ENCODE measurements at places on chromosomes 3 and 15.

DNA sequence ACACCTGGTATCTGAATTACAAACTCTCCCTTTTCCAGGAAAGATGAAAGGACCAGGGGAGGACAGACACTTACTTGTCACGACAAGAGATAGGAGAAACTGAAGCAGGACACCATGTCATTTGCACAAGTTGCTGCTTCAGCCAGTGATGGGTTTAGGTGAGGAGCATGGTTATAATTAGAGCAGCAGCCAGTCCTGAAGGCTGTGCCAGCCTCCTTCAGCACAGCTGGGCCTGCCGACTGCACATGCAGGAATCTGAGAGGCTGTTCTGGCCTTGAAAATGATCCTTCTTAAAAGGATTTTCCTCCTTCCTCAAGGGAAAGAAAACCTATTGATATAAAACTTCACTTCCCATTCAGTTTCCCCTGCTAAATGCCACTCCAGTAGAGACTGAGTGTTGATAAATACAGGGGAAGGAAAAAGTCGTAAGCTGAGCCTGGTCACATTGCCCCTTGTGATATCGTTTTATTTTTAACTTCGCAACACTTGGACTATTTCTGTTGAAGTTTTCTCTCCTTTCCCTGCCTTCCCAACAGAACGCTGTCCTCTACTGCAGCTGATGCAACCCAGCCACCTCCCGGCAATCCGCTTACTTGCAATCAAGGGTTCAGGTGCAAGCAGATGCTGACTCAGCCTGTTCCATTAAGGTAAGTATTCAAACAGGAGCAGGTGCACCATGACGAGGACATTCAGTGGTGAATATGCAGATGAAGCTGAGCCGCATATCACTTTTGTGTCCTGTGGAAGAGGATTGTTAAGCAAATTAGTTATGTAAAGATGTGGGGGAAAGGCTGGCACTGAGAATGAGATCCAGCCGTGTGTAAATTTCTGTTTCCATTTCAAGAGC, at the start of gene FBXO40:
TSS of gene FBXO40 (plus strand) at position 524 of the 847 bp plus-strand sequence. CDS start 27,197 bp downstream, outside the sequence.
- DNase-seq = no peak

DNA sequence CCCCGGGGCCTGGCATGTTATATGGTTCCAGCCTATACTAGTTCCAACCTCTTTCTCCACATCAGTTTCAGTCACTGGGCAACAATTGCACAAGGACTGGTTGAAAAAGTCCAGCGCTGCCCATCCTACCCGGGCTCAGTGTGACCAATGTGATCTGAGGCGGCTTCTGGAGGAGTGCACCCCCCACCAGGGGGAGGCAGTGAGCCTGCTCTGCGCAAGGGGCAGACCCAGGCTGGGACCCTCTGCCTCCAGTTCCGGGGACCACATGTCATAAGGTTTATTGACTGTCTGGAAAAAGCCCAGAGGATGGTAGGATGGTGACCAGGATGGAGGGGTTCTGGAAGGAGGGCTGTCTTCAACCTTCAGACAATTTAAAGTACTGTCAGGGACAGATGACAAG, 25.6 kb upstream of the NR2E3 start:
- no peak for DNase-seq

DNA sequence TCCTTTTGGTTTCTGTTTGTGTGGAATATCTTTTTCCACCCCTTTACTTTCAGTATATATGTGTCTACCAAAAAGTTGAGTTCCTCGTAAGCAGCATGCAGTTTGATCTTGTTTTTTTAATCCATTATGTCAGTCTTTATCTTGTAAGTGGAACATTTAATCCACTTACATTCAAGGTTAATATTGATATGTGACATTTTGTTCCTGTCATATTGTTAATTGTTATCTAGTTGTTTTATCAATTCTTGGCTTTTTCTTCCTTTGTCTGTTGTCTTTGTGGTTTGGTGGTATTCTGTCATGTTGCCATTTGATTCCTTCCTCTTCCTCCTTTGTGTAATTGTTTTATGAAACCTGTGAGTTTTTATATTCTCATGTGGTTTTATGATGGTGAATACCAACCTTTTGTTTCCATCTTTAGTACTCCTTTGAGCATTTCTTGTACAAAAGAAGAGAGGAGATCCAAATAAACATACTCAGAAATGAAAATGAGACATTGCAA, 43.4 kb upstream of the XCR1 start:
- no peak for DNase-seq

DNA sequence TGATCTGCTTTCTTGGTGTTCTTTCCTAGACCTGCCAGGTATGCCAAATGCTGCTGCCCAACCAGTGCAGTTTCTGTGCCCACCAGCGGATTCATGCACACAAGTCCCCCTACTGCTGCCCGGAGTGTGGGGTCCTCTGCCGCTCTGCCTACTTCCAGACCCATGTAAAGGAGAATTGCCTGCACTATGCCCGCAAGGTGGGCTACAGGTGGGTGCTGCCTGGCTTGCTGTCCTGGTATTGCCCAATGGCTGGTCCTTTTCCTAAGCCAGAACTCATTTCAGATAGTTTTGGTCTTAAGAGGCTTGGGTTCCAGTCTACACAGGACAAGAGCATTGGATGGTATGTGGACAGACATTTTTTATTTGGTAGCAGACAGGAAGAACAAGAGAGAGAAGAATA, 26.5 kb upstream of the ALPK3 start:
- DNase-seq = no peak

DNA sequence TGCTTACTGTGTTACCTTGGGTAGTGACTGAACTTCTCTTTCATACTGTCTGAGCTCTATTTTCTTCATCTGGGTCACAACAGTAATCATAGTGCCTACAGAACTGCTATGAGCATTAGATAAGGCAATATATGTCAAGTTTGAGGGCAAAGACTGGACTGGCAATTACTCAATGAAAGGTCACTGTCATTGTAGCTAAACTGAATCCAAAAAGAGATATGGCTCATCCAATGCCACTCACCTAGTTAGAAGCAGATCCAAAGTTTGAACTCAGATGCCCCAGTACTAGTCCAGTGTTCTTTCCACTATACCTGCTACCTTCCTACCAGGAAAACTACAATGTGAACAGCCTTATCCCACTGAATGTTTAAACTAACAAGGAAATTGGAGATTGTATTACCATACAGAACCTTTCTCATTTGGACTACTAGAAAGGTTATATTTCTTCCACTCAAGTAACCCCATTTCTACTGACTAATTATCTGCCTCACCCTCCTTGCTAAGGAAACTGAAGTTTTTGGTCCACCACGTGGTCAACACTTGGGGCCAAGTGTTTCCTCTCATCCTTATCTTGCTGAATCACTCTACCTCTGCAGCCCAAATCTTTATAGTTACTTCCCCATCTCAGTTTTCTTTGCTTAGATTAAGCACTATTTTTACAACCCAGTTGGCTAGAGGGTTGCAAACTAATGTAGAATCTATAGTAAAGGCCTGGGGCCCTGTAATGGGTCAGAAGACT, 202.3 kb upstream of the LPP start:
- DNase-seq = no peak

DNA sequence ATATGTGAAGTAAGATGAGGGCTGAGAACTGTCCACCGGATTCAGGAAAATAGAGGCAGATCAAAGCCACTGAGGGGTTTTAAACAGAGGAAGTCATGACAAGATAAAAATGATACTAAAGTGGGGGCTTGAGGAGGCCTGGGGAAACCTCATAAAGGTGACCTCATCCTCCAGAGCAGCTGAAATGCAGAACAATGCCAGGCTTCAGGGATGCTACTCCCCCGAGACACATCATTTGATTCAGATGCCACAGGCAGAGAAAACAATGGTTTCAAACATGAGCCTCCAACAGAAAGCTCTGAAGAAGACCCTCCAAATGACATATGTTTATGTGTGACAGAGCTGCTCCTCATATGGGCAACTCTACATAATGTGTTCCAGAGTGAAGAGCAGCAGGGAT, 6.4 kb downstream of the CFAP20DC start:
- DNase-seq = no peak

DNA sequence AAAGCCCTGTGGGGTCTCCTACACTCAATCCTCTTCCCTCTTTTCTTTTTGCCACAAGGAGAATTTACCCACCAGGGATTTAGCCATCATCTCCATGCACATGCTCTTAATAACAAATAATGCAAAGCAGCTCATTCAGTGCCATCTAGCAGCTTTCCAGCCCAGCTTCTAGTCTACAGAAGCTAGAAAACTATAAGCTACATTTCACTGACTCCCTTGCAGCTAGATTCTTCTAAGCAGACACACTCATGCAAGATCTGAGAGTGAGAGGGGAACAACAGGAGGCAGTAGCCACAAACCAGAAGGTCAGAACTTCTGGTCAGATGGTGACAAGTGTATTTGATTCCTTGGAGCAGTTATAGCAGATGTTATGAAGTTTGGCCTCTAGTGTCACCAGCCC, 25.5 kb downstream of the OSBPL10 start:
- DNase-seq = no peak

GRCh38 chr3:165895919-165896318, 58.7 kb upstream of the BCHE start:
- DNase-seq = no peak

- no peak for DNase-seq
Measured at GRCh38 chr15:45991863-45992262, 357.0 kb downstream of the SQOR start.

DNA sequence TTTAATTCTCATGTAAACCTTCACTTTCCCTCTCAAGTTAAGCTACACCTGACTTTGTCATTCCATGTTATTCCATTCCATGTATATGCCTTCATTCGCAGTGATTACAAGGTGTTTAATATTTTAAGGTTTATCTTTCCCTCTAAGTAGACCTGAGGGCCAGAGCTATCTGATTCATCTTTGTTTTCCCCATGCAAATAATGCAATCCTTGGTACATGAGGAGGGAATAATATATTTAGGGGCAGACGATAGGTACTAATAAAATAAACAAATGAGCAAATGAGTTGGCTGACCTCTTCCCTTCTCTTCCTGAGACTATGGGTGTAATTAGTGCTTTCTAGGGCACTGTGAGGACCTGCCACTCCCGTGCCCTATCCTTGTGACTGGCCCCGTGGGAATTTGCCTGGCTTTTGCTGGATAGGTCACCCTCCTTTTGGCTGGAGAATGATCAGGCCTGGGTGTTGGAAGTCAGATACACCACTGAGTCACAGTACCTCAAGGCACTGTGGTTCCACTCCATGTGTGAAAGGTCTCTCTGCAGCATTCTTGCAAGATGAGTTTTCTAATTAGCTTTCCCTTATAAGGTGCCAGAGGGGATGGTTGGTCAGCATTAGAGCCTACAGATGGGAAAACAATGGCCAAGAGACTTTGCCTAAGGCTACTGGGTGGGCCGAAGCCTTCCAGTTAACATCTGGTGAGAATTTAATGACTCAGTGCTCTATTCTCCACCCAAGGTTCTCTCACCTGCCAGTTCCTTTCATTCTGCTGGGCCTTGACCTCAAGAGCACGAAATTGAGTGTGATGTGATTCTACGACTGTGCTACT, 183.2 kb downstream of the P3H2 start:
- peak; percentile 94 for DNase-seq

DNA sequence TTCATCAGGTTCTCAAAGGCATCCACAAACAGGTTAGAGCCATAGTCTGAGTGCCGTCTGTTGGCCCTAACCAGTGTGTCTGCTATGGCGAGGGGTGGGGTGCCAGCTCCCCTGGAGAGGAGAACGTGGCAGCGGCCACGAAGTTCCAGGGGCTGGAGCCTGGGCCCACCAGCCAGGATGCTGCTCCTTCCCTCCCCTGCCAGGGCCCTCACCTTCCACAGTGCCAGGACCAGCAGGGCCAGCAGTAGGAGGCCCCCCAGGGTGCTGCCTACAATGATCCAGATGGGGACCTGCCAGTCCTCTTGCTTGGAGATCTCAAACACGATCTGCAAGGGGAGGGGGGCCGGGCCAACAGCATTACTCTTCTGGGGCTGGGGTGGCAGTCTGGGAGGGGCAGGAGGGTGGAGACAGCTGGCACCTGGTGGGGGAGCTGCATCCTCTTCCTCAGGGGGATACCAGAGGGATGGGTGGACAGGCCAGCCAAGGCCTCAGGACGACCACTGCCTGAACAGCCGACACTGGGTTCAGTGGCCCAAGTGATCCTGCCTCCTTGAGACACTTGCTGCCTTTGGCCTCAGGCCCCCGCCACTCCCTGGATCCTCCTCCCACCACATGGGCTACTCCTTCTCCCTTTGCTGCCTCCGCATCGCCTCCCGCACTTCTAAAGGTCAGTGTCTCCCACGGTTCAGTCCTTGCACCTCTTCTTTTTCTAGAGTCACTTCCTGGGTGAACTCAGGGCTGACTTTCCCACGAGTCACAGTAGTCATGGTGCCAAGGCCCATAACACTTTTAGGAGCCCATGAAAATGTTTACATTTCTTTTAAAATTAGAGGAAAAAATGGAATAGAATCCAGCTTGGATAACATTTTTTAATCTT, 26.3 kb downstream of the FEM1B start:
- DNase-seq = no peak

- DNase-seq = no peak
Measured at GRCh38 chr15:84922530-84922929, 38.1 kb downstream of the SLC28A1 start.

- peak; percentile 18 for DNase-seq
Measured at GRCh38 chr3:64079369-64080150, 56.3 kb upstream of the PSMD6 start.

GRCh38 chr3:194871143-194871863, 185.6 kb downstream of the FAM43A start:
- peak; percentile 92 for DNase-seq

DNA sequence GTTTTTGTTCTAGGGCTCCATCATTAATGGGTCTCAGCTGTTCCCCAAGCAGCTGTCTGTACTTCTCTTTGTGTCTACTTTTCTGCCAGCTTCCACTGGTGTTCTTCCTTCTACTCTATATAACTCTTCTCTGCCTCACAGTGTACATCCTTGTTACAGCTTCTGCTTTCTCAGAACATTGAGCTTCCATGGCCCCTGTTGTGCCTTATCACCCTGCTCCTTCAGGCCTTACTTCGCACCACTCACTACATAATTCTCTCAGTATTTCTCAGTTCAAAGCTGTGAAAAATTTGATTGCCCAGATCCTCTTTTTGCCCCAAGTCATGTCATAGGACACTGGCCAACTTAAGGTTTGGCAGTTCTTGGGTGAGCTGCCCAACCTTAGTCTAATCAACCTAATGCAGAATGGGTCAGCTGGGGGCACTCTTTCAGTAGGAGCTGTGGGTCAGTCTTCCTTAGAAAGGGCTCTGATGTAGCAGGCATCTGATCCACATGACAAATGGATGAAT, 28.9 kb downstream of the CSTA start:
- no peak for DNase-seq

GRCh38 chr3:9278085-9278484, 28.6 kb upstream of the SRGAP3 start:
- no peak for DNase-seq

Measured in iris pigment epithelial cell (primary cell).